ENCODE measurements at places on chromosomes 16 and 17.

GRCh38 chr16:3950343-3951193, 70.1 kb upstream of the CREBBP start:
- DNase-seq = no peak

DNA sequence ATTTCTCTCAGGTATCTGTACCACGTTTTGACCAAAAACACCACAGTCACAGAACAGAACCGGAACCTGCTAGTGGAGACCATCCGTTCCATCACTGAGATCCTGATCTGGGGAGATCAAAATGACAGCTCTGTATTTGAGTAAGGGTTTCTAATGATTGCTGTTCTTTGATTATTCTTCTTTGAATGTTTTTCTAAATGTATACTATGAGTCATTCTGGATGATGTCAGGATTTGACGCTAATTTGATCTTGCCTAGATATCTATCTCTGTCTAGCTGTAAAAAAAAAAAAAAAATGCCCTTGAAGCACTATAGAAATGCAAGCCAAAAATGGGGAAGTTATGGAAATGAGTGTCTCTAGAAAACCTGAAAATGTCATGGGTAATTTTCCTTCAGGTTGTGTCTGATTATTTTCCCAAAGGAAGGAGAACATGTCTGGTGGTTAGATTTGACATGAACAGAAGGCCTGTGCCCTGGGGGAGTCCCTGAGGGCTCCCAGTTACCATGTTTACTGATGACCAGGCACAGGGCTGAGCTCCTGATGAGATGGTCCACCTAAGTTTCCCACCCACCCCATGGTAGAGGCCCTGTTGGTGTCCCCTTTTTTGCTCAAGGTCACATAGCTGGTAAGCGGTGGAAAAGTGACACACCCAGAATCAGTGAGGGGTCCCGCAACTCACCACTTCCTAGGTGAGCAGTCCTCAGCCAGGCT, 13.6 kb downstream of the CLEC16A start:
- no peak for DNase-seq

- no peak for DNase-seq
These were observed 738 bp upstream of the XPO6 start for GRCh38 chr16:28212532-28212873.

- DNase-seq = no peak
These were observed 41.3 kb downstream of the GINS3 start for GRCh38 chr16:58433569-58433951.

DNA sequence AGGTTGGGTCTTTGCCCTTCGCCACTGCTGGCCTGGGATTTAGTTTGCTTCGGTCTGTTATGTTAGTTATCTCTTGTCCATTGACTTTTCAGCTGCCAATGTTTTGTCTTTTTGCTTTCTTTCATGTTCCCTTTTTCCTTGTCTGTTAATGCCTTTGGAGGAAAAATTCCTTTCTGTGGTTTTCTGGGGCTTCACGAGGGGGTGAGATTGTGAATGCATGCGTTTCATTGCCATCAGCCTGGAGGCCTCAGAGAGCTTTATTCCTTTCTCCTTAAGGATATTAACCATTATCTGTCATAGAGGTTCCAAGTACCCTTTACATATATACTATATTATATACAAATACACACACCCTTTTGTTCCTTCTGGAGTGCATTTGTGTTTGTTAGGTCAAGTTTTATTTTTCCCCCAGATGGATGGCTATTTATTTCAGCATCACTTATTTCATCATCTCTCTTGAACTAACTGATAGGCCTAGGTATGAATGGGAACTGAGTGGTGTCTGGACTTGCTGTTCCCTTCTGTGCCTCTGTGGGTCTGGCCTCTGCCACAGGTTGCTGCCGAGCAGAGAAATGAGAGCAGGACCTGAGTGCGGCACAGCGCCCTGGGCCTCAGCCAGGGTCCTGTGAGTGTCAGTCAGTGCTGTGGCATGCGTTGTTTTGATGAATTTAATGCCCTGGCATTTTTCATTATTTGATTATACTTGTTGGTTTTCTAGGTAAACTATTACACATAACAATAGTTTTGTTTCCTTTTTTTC, 193.4 kb downstream of the LGALS9B start:
- no peak for DNase-seq

GRCh38 chr17:77394540-77395295, 253.9 kb downstream of the SEC14L1 start:
- no peak for DNase-seq

DNA sequence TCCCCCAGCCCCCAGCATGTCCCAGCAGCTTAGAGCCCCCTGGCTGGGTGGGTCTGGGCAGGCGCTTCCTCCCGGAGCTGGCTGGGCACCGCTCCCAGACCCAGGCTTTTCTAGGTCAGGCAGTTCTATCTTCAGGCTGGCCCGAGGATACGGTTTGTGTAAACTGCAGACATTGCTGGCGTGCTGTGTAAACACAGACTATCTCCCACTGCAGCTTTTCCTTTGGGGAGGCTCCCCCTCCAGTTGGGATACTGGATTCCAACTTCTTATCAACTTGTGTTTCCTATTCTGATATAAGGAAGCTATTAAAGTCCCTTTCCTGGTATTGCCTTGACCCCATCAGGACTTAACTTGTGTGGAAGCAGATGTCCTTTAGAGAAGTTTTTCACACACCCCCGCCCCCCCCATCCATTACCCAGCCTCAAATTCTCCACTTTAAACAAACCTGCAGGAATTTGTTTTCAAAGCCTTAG, 18.3 kb upstream of the GNA13 start:
- no peak for DNase-seq

DNA sequence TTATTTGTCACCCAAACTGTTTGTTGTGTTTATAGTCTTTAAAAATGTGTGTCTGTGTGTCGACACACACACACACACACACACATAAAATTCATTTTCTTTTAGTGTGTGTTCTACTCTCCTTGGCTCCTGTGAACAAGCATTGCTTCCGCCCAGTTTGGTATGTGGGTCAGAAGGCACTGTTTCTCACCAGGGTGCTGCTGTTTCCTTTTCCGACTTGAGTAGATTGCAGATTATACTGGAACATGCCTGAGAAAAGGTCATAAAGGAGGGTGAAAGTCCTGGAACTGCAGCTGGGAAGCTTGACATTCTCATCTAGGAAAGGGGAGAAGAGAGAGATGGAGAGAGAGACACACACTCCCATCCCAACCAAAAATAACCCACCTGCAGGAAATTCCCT, 330.3 kb downstream of the BCAS3 start:
- no peak for DNase-seq

GRCh38 chr16:69831212-69832123, 69.3 kb downstream of the WWP2 start:
- no peak for DNase-seq

DNA sequence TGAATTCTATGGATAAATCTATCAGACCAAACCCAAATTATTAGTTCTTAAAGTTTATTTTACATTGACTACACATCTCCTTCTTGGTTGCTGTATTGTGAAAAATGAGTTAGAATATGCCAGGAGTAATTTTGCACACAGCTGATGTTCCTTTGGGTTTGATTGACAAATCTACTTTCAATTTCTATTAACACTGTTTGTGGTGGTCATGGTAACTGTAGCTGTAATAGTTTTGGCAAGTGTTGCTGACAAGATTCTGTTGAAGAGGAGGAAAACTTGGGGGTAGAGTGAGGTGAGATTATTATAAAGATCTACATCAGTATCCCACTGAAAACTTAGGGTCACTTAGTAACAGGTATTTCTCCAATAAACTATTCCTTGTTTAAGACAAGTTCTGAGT, 30.3 kb downstream of the MRTFB start:
- no peak for DNase-seq

GRCh38 chr17:28327709-28328108, 7.6 kb downstream of the IFT20 start:
- DNase-seq = no peak

- no peak for DNase-seq
These were observed 7.9 kb downstream of the QPRT start for GRCh38 chr16:29686740-29687332.

GRCh38 chr16:3949946-3950342, 69.4 kb upstream of the CREBBP start:
- DNase-seq = no peak

DNA sequence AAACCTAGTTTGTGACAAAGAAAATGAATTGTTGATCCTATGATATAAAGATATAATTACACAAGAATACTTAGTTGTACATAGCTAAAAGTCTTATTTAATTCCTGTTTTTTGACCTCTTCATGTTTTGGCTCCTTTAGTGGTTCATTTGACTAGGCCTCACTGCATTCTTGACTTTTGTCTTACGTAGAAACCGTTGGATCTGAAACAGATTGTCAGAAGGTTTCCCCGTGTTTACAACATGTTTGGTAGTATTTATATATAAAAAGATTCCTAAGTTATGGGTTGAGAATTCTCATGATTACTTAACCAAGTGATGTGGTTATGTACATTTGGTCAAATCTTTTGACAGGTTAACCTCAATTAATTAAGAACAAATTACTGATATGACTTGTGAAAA, 162.8 kb downstream of the BCAS3 start:
- no peak for DNase-seq

GRCh38 chr16:24309258-24310142, 53.4 kb downstream of the CACNG3 start:
- no peak for DNase-seq

- no peak for DNase-seq
These were observed 4.0 kb downstream of the CA4 start for GRCh38 chr17:60153606-60154390.

DNA sequence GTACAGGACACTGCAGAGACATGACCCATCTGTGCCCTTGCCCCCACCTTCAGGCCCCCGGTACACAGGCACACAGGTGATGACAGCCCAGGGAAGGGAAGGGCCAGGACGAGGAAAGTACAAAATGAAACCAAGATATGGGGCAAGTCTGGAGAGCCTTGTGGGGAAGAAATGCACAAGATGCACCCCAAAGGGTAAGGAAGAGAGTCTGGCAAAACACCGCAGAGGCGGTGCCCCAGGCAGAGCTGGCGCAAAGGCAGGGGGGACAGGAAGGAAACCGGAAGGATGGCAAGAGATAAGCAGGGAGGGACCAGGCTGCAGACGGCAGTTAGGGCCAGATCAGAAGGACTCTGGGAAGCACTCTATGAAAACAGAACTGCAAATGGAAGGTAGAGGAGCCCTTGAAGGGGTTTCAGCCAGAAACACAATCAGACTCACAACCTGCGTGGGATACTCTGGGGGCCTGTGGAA, 81.4 kb downstream of the SLC39A11 start:
- no peak for DNase-seq

DNA sequence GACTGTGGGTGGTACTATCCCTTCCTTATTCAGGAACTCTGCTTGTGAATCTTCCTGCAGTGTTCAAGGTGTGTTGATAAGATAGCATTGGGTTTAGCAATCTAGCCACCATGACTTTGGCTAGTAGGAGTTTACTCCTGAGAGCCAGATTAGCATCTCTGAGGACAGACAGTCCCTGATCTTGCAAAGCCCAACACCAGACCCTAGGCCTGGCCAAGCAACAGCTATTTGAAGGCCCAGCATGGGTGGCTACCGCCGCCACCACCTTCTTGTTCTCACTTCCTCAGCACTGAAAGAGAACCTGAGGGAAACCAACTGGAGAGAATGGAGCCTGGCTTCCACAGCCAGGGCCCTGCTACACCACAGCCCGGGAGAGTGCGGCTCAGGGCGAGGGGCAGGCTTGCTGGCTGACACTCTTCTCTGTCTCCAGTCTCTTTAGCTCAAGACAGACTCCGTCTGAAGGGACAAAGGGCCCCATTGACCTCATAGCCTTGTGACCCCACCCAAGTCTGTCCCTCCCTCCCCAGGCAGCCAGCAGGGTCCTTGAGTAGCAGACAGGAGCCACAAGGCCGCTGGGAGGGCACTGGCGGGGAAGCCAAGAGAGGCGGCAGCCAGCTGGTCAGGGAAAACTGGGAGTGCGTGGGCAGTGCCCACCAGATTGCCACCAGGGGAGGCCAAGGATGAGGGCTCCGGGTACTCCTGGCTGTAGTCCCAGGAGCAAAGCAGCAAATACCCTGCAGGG, 10.9 kb upstream of the ARHGAP23 start:
- DNase-seq = no peak

DNA sequence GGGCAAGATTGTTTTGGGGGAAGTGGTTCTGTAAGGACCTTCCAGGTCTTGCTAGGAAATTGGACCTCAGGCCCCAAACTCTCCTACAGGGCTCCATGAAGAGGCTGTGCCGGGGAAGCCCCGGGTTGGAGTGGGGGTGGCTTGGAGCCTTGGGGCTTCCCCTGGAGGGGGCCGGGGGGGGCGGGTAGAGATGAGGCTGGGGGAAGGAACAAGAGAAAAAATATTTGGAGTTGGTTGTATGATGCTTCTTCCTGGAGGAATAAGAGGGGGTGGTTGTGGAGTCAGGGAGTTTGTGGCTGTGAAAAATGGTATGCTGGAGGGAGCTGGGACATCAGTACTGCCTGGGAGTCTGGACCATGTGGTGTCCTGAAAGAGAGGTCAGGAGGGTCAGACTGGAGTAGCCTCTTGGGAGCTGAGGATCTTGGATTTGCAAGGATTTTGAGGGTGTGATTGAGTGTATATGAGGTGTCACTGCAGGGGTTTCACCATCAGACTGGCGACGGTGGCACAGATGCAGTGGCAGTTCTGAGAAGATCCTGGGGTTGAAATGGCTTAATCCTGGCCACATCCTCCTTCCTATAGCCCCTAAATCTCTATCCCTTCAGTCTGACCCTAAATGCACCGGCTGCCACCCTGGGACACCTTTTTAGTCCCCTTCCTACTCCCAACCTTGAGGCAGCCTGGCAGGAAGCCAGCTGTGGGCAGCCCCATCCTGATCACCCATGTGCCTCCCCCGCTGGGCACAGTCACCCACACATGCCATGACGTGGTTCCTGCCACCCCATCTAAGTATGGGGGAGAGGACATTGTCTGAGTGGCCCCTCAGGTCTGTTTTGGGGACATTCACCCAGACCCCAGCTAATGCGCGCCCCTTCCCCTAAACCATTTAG, 10.9 kb downstream of the RARA start:
- DNase-seq = peak; percentile 89

GRCh38 chr16:9976601-9977000, 205.6 kb downstream of the GRIN2A start:
- no peak for DNase-seq

DNA sequence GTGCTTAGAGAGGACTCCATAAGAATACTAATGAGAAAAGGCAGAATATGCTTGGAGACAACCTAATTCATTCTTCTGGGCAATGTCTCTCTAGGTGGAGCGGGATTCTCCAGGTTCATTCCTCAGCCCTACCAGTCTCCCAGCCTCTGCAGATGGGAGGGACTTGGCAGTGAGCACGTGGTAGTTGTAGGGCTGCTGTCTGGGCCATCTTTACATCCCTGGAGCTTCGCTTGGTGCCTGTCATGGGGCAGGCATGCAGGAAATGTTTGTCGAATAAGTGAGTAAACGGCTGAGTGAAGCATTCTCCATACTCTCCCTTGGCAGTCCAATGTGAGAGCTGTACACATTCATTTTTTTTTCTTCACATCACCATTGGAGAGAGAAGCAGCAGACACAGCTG, 387.5 kb downstream of the UTP18 start:
- no peak for DNase-seq
